ENCODE measurements at places on chromosomes 12 and 14.

DNA sequence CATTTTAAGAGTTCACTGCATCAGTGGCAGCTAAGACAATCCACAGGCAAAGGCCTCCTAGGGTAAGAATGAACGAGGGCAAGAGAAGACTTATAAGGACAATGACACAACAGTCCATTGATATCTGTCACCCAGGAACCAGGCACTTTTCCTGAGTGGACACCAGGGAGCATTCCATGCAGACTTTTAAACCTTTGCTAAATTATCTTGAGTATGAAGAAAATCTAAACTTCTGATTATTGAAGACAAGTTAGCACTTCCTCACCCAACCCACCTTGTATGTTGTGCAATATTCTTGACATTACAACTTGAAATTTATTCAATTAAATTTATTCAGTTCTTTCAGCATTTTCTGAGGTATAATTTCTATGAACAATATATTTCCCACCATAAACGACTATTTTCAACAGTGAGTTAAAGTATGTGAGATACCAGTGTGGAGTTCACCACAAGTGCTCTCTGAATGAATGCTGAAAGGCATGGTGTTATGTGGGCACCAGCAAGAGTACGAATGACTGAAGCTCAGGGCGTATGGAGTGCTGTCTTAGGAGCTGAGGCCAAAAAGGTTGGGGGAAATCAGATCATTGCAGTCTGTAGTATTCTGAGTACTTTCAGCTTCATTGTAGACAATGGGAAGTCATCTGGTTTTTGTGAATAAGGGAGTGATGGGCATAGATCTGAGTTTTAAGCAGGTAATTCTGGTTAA, 124.3 kb upstream of the LMNTD1 start:
- no peak for DNase-seq

DNA sequence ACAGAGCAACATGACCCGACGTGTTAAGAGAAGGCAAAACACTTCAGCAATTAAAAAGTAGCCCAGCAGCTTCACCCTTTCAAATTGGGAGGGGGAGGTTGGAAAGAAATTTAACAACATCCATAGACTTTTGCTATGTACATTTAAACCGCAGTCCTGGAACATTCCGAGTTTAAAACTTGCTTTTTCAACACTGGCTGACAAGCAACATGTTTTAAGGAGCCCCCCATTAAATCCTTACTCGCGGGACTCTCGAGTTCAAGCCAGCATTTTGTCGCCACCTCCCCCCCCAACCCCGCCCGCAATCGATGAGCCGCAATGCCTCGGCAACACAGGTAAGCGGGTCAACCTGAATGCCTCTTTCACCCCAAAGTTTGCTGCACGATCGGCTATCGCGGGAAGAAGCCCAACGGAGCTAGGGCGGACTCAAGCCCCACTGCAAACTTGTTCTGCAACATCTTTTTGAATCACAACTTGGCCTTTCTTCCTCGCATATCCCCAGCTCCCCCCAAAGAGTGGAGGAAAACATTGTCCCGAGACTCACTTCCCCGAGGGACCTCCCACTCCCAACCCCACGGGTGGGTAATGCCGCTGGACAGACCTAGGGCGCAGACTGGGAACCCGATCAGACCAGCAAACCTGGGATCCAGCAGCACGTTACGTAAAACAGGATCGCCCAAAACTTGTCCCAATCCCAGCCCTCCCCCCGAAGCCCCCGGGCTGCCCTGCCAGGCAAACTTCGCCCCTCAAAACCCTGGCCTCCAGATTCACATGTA, 777 bp downstream of the ZFP36L1 start:
- no peak for DNase-seq

DNA sequence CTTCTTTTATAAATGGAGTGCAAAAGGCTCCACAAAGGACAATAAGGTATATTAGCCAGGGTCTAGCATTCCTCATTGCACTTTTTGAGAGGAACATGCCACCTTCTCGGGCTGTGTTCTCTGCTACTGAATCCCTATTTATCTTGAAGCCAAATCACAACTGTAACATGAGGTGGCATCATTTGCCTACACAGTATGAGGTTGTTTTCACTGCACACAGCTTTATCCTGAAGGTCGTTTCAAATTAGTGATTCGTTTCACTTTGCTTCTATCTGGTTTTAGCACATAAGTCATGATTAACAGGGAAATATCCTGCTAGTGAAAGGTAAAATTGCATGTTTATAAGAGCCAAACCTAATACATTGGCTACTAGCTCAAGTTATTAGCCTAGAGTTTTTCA, 153.8 kb downstream of the SLC35F4 start:
- no peak for DNase-seq

GRCh38 chr12:14187002-14187401, 178.5 kb upstream of the ATF7IP start:
- DNase-seq = no peak

- no peak for DNase-seq
Measured at GRCh38 chr12:66242311-66242710, 53.3 kb downstream of the IRAK3 start.

GRCh38 chr12:65800937-65801336, 23.3 kb upstream of the HMGA2 start:
- no peak for DNase-seq
